ENCODE measurements at places on chromosomes 3 and 15.

- no peak for DNase-seq
These were observed 57.9 kb downstream of the BTD start for GRCh38 chr3:15659254-15659975.

- DNase-seq, result no peak
These were observed 69.9 kb upstream of the TNFSF10 start for GRCh38 chr3:172592898-172593669.

DNA sequence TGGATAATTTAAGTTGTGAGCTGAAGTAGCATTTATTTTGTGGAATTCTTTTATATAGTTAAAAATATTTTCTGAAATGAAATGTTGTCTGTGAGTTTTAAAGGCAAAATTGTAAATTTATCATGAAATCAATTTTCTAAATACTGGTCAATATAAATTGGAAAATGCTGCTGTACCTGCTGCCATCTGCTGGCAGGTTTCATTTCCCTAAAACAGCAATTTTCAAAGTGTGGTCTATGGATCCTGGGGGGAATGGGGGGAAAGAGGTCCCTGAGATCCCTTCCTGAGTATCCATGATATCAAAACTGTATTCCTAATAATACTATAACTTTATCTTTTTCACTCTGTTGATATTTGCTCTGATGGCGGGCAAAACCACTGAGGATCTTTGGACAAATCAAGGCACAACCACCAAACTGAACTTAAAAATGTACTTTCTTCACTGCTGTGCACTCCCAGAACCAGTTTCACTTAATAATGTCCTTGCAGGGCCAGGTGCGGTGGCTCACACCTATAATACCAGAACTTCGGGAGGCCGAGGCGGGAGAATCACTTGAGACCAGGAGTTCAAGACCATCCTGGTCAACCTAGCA lies 17.2 kb upstream of the CCR4 start:
- DNase-seq, result no peak

DNA sequence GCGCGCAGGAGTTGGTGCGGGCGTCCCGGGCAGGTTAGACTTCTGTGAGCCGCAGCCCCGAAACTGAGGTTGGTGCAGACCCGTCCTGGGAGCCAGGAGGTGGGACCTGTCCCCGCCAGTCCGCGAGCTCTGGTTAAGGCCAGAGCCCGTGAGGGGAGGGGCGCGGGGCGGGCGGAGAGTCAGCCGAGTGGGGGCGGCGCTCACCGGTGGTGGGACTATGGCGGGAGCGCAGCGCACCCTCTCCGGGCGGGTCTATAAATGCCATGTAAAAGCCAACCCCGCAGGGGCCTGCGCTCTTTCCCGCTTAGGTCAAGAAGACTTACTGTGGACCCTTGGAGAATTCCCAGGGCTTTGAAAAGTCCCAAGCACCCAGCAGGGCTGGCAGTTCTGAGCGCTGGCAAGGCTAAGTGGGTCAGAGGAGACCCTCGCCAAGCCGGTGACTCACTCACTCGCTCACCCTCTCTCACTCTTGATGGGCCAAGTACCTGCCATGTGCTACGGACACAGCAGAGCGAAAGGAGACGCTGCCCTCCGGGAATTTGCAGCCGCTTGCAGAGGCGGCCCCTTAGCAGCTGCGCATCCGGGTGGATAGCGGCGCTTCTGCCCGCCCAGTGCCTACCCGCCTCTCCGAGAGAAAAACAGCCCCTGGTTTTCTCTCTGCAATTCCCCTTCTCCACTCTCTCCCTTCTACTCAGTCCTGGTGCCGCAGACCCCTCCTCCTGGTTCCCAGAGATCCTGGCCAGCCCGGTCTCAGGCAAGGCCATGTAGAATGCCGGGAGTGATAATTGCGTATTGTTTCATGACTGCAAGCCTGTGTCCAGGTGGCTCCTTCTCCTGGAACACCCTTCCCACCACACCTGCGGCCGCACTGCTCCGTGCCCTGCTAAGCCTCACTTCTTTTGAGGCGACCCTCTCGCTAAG lies at the start of gene ALDH1L1:
ALDH1L1 (minus strand) TSS at position 110 of the 921 bp plus-strand sequence. CDS start 19,607 bp downstream, outside the sequence.
- peak; percentile 22 for DNase-seq

DNA sequence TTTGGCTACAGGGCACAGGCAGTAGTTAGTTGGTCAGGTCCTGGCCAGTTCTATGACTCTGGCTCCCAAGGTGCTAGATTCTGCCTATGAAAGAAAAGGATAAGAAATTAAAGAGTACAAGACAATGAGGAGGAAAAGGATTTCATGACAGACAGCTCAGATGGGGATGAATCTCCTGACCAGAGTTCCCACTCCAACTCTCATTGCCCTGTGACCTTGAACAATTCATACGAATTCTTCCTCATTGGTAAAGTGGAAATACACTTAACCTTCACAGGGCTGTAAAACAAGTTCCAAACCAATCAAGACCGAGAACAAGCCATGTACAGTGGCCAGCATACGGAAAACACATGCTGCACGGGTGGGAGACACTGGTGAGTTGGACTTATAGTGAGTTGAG lies 23.7 kb downstream of the CLEC3B start:
- no peak for DNase-seq

DNA sequence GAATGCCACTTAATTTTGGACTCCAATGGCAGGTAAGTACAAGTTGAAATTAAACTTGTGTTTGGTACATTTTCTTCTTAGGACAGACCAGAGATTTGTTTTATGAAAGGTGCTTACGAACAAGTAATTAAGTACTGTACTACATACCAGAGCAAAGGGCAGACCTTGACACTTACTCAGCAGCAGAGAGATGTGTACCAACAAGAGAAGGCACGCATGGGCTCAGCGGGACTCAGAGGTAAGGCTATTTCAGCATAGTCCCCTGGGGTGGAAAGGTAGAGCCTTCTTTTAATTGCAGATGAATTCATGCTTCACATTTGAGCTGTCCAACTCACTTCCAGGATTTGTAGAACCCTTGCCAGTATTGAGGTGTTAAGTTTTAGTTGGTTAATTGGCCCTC lies 51.4 kb downstream of the ASTE1 start:
- no peak for DNase-seq

GRCh38 chr3:175149675-175150074 lies 290.5 kb downstream of the NAALADL2 start:
- no peak for DNase-seq

Data from esophagus squamous epithelium (tissue), 5 donors.